ENCODE measurements at places on chromosomes 13 and 19.

GRCh38 chr13:31518645-31519044 lies 220.7 kb upstream of the RXFP2 start:
- no peak for DNase-seq

DNA sequence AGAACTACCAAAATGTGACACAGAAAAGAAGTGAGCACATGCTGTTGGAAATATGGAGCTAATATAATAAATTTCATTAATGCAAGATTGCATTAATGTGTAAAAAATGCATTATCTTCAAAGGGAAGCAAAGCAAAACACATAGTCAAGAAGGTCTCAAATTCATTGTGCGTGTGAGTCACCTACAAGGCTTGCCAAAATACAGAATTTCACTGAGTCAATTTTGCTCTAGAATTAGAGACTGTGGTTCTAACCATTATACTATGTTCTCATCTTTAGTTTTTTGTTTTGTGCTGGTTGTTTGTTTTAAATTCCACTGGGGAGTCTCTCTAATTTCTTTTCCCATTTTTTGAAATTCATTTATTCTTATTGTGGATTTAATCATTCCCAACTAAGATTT lies 149.8 kb upstream of the SLITRK1 start:
- DNase-seq = peak; percentile 9

GRCh38 chr13:110856942-110857835 lies 57.7 kb downstream of the ANKRD10 start:
- DNase-seq = no peak

DNA sequence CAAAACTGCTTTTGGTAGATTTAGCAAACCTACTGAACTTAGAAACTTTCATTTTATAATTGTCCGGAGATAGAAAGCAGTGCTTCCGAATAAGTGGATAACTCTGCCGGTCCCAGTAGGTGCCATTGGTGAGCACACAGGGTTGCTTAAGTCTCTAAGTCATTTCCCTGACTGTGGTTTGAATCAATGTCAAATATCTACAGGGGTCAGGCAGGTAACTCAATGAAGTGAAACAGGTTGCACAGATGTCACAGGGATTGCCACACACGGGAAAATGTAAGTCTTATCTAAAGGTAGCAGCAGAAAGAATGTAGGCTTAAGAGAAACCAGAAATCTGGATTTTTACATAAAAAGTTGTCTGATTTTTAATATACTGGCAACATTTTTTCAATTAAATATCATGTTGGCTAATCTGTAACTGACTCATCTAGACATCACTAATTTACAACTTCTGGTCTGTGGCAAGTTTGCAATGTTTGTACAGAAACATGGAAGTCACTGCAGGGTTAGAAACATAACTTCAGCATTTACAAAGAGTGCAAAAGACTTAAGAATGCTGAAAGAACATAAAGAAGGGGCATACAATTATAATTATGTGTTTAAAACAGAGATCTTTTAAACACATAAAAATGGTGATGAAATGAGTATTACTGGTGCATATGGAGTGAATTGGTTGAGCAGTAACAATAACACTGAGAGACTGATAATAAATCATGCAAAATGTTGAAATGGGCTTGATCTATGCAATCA lies 14.3 kb upstream of the LRRC63 start:
- peak; percentile 57 for DNase-seq

GRCh38 chr13:40692946-40693345 lies 26.5 kb upstream of the FOXO1 start:
- peak; percentile 21 for DNase-seq

DNA sequence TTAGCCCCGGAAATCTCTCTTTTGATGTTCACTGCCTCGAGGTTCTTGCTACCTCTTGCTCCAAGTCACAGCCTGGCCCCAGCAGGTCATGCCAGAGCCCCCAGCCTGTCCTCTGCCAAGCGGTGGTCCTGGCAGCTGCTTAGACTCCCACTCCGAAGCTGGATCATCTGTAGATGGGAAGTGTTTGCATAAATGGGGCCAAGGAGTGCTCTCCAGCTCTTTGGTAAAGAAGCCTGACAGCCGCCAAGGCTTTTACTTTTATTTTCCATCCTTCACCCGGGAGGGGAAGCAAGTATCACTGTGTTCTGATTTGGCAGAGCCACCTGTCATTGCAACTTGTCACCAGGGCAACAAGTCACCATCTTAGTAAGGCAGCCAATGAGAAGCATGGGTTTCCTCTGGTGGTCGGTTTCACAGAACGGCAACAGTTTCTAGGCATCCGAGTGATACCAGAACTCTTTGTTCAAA lies 10.6 kb upstream of the RETN start:
- no peak for DNase-seq

DNA sequence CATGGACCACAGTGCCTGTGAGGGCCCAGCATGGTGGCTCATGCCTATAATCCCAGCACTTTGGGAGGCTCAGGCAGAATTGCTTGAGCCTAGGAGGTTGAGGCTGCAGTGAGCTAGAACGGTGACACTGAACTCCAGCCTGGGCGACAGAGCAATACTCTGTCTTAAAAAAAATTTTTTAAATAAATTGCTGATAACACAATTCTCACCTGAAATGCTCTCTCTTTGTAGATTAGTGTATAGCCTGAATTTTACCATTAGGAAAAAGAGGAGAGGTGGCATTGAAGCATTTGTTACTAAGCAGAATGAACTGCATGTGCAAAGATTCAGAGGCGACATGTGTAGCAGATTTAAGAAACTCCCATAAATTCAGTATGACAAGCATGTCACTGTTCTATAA lies 29.1 kb upstream of the MAP3K10 start:
- no peak for DNase-seq

Measured in MCF 10A (cell line).